NCI-H460 (cell line): ENCODE measurements at places on chromosomes 6 and 20.

GRCh38 chr6:34586327-34587040, 30.4 kb upstream of the SPDEF start:
- no peak for DNase-seq

DNA sequence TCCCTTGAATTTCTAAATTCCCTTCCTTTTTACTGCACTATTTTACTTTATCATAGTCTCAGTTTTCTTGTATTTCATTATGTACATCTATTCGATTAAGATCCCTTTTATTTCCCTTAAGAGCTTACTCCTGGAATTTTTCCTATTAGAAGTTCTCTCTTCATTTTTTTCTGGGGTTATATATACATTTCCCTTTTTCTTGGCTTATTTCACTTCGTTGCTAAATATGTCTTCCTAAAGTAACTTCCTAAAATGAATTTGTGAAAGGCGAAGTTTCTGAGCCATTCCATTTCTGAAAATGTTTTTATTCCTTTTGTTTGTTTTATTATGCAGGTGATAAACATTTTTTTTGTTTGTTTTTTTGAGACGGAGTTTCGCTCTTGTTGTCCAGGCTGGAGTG, 5.9 kb upstream of the CD109 start:
- no peak for DNase-seq

DNA sequence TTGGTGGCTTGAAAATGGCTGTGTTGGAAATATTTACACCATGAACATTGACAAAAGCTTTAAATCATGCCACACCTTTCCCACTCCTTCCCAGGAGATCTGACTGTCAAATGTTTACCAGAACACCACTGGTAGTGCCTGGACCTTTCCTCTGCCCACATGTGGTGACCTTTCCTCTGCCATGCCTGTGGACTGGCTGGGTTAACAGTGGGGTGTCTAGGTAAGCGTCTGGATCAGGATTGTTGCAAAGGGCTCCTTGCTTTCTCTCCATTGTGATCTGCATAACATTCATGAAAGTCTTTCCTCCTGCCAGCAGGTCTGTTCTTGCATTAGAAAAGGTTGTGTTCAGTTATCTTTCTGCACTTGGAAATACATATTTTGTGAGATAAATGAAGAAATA, 572.7 kb downstream of the DHX35 start:
- DNase-seq: no peak

- DNase-seq: no peak
Measured at GRCh38 chr20:31602431-31602778, 2.7 kb upstream of the ID1 start.

DNA sequence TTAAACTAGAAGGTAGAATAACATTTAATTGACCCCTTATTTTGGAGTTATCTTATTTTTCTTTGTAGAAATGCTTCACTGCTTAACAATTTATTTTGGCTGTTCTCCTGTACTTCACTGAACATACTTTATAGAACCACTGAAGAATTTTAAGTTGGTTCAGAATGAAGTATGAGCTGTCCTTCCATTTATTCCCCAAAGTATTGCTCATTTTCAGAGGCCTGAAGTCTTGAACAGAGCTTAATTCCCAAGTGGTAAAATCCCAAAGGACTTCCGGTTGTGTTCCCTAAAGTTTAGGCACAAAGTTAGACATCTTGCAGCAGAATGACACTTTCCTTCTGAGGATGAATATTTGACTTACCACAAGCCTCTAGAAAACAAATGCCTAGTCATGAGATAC, 233.3 kb downstream of the TINAG start:
- no peak for DNase-seq
